Activated CD8-positive, alpha-beta T cell treated with anti-CD3 and anti-CD28 coated beads for 36 hours (primary cell): ENCODE measurements at places on chromosomes 16 and 17. TPM values are rescaled to one million over a fixed set of nuclear protein-coding genes. Genes with fewer than 3 reads are reported as not detected.

- no peaks in the 10 kb centered on the region for H3K4me1 ChIP-seq
- peaks cover 10% of the 10 kb centered on the region for H3K27me3 ChIP-seq
- DNase-seq: no peak
- H3K4me3 ChIP-seq: no peak overlapping the region
Measured at GRCh38 chr17:45761957-45762565, 22.1 kb upstream of the CRHR1 start.

GRCh38 chr17:64596439-64596838 lies 65.7 kb downstream of the SMURF2 start:
- peak overlapping the region; percentile 20 for H3K27ac ChIP-seq
- H3K4me3 ChIP-seq: no peak overlapping the region
- peaks cover 39% of the 10 kb centered on the region for H3K4me1 ChIP-seq
- no peak for DNase-seq
- no peaks in the 10 kb centered on the region for H3K27me3 ChIP-seq

GRCh38 chr17:2621241-2621640 lies 27.8 kb downstream of the PAFAH1B1 start:
- peaks cover 32% of the 10 kb centered on the region for H3K36me3 ChIP-seq
- peaks cover 58% of the 10 kb centered on the region for H3K4me1 ChIP-seq
- H3K4me3 ChIP-seq: no peak overlapping the region
- no peak for DNase-seq

DNA sequence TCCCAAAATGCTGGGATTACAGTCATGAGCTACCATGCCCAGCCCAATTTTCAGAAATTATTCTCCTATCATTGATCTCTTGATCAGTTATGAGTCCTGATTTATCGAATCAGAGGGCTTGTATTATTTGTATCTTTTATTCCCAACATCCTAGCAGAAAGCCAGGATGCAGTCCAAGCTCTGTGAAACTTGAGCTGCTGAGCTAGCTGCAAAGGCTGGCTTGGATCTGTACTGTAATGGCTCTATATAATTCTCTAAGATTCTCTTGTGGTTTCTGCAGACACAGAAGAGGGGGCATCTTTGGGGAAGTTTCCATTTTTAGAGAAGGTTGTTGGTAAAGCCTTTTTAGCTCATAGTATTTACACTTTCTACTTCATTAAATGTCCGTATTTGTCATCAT lies 227.1 kb downstream of the MAP2K4 start:
- H3K27ac ChIP-seq: no peak overlapping the region
- H3K27me3 ChIP-seq: peaks cover 3% of the 10 kb centered on the region
- no peaks in the 10 kb centered on the region for H3K36me3 ChIP-seq
- no peak overlapping the region for H3K4me3 ChIP-seq

DNA sequence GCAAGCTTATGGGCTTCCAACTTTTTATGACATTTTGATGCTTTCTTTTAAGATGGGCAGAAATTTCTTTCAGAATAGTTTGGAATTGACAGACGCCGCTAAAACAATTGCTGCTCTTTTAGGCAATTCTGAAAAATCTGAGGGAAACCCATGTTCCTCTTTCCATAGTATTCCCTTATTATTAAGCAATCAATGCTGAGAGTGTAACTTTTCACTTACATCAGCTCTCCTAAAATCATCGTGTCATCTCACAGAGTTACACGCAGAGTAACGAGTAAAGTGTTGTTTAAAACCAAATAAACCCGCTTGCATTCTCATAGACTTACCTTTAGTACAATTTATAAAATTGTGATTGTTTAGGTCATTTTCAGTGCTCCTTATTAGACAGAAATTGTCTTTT lies 150.6 kb downstream of the MAF start:
- peaks cover 3% of the 10 kb centered on the region for H3K27me3 ChIP-seq
- H3K4me3 ChIP-seq: no peak overlapping the region
- peaks cover 2% of the 10 kb centered on the region for H3K4me1 ChIP-seq

DNA sequence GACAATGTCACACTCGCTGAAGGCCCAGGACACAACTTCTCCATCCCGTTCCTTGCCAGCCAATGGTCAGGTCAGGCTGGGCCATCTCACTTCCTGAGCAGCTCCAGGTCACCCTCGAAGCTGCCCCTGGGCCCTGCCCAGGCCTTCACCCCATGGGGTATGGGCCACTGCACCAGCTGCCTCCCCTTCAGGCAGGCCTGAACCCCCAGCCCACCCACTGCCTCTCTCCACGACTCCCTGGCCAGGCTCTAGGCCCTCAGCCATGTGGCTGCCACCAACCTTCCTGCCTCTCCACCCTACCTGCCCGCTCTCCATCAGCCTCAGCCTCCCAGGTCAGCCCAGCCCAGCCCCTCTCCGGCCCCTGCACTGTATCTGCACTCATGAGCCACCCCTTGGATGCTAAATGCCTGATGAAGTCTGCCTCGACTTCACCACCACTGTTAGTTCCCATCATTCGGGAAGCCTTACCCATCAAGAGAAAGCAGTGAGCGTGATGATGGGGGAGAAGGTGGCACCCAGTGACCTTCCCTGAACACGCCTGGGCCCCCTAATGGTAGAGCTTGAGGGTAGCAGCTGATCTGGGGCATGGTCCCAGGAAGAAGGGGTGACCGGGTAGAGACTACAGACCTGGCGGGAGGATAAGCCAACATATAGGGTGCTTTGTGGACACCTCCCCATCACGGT lies 30.9 kb upstream of the C16orf95 start:
- peak overlapping the region; percentile 59 for H3K27ac ChIP-seq
- no peak for DNase-seq
- peaks cover 34% of the 10 kb centered on the region for H3K36me3 ChIP-seq
- no peaks in the 10 kb centered on the region for H3K27me3 ChIP-seq
- H3K4me1 ChIP-seq: peaks cover 22% of the 10 kb centered on the region

DNA sequence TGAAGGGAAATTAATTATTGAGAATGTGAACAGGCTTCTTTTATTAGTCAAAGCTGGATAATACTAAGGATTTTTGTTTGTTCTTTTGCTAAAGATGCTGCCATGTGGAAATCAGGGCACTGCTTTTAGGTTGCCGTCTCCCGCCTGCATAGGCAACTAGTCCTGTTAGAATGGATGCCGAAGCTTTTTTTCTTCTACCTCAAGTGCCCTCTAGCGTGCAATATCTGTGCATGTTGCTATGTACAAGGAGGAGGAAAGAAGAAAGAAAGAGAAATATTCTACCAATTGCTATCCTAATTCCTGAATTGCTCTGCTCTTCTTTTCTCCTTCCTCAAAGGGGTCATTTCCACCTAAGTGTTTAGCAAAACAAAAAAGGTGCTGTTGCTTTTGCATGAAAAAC lies 5.2 kb upstream of the CDH8 start:
- DNase-seq: no peak
- peaks cover 8% of the 10 kb centered on the region for H3K27me3 ChIP-seq
- H3K4me3 ChIP-seq: no peak overlapping the region
- H3K4me1 ChIP-seq: no peaks in the 10 kb centered on the region
- no peak overlapping the region for H3K27ac ChIP-seq

DNA sequence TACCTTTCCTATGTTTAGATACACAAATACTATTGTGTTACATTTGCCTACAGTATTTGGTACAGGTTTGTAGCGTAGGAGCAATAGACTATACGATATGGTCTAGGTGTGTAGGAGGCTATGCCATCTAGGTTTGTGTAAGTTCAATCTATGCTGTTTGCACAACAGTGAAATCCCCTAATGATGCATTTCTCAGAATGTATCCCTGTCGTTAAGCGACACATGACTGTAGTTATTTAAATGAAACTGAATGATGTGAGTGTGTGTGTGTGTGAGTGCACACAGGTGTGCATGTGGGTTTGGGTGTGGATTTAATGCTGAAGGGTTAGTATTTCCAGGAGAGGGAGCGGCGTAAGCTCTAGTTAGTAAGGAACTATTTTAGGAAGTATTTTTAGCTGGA lies 34.6 kb upstream of the SMIM36 start:
- H3K4me1 ChIP-seq: peaks cover 2% of the 10 kb centered on the region
- H3K27ac ChIP-seq: no peak overlapping the region
- H3K36me3 ChIP-seq: no peaks in the 10 kb centered on the region
- H3K4me3 ChIP-seq: no peak overlapping the region
- peaks cover 12% of the 10 kb centered on the region for H3K27me3 ChIP-seq

GRCh38 chr17:36509272-36509985 lies 22.9 kb downstream of the ZNHIT3 start:
- no peaks in the 10 kb centered on the region for H3K4me1 ChIP-seq
- DNase-seq: no peak
- no peak overlapping the region for H3K27ac ChIP-seq
- no peak overlapping the region for H3K4me3 ChIP-seq

Gene KRTAP17-1
- total RNA-seq: not detected

Gene FAM20A
- not detected for total RNA-seq

Gene CYGB
- 0.23 TPM for total RNA-seq
